ENCODE measurements at places on chromosomes 3 and 15. TPM values are rescaled to one million over a fixed set of nuclear protein-coding genes. Genes with fewer than 3 reads are reported as not detected.

DNA sequence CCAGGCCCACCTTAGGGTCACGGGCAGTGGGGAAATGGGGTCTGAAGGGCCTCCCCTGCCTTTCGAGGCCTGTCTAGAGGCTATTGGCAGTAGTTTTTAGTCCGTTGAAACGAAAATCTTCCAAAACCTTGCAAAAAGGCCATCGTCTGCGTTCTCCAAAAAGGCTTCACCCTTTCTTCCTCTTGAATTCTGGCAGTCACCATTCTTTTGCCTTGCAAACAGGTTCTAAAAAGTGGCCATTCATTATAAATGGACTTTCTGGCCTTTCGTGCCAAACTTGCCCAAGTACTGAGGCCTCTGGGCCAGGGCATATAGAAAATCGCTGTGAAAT, 367 bp upstream of the TARS3 start:
- H3K4me3 ChIP-seq: peak overlapping the region; percentile 86
- H3K27ac ChIP-seq: peak overlapping the region; percentile 90

- peaks cover 5% of the 10 kb centered on the region for H3K36me3 ChIP-seq
- H3K4me3 ChIP-seq: no peak overlapping the region
- no peaks in the 10 kb centered on the region for H3K4me1 ChIP-seq
- no peaks in the 10 kb centered on the region for H3K27me3 ChIP-seq
- DNase-seq: no peak
- no peak overlapping the region for H3K27ac ChIP-seq
Measured at GRCh38 chr3:152461460-152461859, 192.7 kb downstream of the MBNL1 start.

DNA sequence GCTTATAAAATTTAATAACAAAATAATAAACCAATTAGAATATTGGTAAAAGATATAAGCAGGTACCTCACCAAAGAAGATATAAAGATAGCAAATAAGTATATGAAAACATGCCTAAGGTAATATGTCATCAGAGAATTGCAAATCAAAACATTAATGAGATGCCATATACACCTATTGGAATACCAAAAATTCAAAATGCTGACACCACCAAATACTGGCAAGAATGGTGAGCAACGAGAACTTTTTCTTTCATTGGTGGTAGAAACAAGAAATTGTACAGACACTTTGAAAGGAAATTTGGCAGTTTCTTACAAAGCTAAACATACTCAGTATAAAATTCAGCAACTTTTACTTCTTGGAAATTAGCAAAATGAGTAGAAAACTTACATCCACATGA, 346.9 kb upstream of the ROBO1 start:
- H3K36me3 ChIP-seq: no peaks in the 10 kb centered on the region
- no peaks in the 10 kb centered on the region for H3K4me1 ChIP-seq
- no peak for DNase-seq

Gene ARGFX
- not detected for total RNA-seq

Gene APEH
- total RNA-seq: 69.5 TPM

Measured in breast epithelium (tissue), 4 donors.